Nephron progenitor cell (in vitro differentiated cells): ENCODE measurements at places on chromosomes 16 and 17.

DNA sequence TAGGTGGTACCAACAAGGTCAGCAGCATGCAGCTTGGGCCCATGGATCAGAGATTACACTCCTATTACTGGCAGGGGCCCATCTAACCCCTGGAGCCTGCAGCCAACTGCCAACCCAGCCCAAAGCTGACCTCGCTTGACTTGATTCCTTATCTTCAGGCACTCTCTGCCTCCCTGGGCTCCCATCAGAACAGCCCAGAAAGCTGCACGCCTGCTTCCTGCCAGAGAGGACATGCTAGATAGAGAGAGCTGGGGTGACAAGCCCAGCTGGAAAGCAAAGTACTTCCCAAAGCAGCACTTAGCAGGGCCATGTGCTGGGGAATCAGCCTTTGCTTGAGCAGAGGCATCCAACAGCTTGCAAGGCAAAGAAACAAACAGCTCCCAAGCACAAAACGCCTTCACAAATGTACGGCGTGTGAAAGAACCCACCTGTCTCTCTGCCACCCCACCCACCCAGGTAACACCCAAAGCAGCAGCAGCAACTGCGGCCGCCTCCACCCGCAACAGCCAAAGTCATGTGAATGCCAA lies 74.2 kb upstream of the NLK start:
- DNase-seq, result no peak

- peak; percentile 35 for DNase-seq
These were observed 3.5 kb downstream of the LIMD2 start for GRCh38 chr17:63696381-63696961.

DNA sequence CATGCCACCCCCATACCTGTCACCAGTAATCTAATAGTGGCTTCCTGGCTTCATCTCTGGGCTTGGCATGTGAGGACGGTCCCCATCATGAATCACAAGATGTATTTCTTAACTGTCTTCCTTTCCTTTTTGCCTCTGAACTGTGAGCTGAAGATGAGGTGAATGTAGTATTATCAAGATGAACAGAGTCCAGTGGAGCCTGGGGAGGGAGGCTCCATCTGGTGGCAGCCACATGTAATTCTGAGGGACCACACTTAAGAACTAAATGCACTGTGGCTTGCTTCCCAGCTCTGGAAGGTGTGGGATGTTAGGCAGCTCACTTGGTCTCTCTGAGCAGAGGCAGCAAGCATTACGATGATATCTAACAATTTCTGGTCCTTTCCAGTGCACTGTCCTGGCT lies 354.9 kb upstream of the ASIC2 start:
- peak; percentile 23 for DNase-seq

GRCh38 chr16:77738706-77739558 lies 16.6 kb downstream of the NUDT7 start:
- DNase-seq, result no peak

- no peak for DNase-seq
These were observed 14.2 kb downstream of the RNF112 start for GRCh38 chr17:19424934-19425868.

DNA sequence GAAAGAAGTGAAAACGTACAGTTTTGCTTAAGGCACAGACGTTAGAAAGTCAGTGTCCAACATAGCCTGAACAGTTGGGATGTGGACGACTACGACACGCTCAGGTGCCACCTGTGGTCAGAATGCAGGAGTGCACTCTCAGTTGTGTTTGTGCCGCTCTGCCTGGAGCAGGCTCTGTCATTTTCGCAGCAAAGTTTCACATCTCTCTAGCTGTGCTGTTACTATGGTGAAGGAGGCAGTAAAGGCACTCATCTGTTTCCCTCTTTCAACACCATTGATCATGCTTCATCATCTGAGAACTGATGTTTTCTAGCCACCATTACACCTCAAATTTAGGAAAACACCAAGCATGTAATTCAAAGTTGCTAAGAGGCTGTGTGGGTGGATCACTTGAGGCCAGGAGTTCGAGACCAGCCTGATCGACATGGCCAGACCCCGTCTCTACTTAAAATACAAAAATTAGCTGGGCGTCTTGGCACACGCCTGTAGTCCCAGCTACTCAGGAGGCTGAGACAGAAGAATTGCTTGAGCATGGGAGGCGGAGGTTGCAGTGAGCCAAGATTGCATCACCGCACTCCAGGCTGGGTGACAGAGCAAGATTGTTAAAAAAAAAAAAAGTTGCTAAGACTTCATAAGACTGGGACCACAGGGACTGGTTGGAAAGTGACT lies 44.9 kb upstream of the DNAJA2 start:
- peak; percentile 49 for DNase-seq

- DNase-seq, result no peak
These were observed 82.1 kb downstream of the GAS7 start for GRCh38 chr17:10116267-10116666.

DNA sequence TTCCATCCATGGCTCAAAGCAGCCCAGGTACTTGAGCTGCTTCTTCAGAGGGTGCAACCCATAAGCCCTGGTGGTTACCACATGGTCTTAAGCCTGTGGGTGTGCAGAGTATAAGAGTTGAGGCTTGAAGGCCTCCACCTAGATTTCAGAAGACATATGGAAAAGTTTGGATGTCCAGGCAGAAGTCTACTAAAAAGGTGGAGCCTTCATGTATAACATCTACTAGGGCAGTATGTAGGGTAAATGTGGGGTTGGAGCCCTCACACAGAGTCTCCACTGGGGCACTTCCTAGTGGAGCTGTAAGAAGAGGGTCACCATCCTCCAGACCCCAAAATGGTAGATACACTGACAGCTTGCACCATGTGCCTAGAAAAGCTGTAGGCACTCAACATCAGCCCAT lies 120.9 kb downstream of the HS3ST3A1 start:
- DNase-seq, result no peak

DNA sequence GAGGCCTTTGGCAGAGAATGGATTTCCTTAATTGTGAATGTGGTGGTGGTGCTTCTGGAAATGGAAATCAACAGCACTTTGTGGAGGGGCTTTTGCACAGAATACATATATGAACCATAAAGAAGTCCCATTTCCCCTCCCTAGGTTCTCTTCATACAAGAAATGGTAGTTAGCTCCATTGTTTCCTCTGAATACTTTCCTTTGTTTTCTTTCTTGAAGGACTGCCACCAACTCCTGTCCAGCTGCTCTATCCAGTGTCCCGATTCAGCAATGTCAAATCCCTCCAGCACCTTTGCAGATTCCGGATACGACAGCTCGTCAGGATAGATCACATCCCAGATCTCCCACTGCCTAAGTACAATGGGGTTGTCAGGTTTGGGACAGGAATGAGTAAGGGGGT lies 33.2 kb upstream of the ARHGAP23 start:
- no peak for DNase-seq

DNA sequence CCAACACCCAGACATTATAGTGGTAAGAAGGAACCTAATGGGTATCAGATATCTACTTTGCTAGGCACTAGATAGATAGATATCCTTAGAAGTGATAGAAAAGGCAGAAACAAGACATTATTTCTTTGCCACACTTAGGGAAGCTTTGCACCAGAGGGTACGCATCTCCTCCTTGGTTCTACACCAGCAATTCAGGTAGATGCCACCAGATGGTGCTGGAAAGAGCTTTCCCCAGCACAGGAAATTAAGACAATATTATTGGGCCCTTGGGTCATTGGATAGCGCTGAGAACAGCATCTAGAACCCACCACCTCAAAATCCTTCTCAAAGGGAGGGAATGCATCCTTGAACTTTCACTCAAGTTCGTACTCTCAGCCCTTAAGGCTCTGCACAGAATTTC lies 173.8 kb upstream of the CCL2 start:
- no peak for DNase-seq

DNA sequence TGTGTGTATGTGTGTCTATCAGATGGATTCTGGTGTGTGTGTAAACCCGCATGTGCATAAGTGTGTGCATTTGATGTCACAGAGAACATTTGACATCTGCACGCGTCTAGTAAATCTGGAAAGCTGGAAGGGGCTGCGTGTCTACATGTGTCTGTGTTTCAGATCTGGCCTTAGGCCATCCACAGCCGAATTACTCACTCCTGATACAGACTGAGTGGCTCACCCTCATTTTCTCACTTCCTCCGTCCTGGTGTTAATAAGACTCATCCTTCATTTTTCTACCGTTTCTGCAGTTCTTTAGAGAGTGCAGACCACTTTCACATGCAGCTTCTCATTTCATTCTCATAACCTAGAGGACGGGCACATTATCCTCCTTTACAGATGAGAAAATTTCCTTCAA lies 491.6 kb downstream of the CDH13 start:
- DNase-seq, result no peak

GRCh38 chr16:9092978-9093344 lies 1.5 kb downstream of the HAPSTR1 start:
- peak; percentile 51 for DNase-seq

- no peak for DNase-seq
These were observed 187.4 kb downstream of the C16orf95 start for GRCh38 chr16:87129771-87130170.

- DNase-seq, result no peak
These were observed 15.0 kb downstream of the CCDC47 start for GRCh38 chr17:63758428-63758827.

DNA sequence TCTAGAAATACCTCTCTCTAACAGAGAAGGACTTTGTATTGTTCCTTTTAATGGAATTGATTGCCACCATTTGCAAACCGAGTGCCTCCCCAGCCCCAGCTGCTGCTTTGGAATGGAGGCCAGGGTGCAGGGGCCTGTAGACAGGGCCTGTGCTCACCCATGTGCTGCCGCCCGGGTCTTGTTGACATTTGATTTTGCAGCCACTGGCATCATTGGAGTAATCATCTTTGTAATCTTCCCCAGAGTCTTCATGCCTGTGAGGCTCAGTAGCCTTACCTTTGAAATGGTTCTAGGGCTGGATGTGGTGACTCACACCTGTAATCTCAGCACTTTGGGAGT lies 119.8 kb downstream of the CLEC16A start:
- no peak for DNase-seq

- peak; percentile 48 for DNase-seq
These were observed 881 bp upstream of the LLGL1 start for GRCh38 chr17:18224387-18225120.

GRCh38 chr16:3216263-3216640 lies 18.7 kb downstream of the ZNF200 start:
- no peak for DNase-seq

DNA sequence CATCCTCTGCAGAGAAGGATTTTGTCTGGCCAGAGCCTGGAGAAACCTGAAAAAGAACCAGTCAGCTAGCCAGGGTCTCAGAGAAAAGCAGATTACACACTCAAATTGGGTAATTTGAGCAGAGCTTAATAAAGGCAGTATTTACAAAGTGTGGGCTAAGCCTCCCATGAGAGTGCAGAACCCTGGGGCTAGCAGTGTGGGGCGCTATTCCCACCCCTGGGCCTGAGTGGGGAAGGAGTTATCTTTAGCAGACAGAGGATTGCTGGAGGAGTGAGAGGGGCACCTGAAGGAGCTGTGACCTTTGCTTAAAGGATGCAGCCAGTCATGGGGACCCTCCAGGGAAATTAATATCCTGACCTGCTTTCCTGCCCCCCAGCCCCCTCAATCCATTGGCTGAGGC lies 46.2 kb downstream of the SNX20 start:
- no peak for DNase-seq

- DNase-seq, result no peak
These were observed 11.0 kb upstream of the KRT19 start for GRCh38 chr17:41539071-41539492.

DNA sequence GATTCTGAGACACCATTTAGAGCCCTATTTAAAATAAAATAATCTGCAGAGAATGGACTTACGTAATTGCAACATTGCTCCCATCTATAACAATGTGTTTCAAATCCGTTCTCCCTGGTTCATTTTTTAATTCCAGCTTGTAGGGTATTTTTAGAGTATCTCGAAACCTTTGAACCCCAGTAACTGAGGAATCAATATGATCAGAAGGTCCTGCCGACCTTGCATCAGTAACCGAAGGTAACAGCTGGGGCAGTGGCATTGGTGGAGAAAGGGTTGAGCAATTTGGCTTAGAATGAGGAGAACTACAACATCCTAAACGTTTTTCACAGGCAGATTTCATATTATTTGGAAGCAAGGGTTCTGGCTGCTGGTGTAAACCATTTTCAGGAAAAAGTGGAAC lies 49.3 kb downstream of the N4BP1 start:
- DNase-seq, result no peak

DNA sequence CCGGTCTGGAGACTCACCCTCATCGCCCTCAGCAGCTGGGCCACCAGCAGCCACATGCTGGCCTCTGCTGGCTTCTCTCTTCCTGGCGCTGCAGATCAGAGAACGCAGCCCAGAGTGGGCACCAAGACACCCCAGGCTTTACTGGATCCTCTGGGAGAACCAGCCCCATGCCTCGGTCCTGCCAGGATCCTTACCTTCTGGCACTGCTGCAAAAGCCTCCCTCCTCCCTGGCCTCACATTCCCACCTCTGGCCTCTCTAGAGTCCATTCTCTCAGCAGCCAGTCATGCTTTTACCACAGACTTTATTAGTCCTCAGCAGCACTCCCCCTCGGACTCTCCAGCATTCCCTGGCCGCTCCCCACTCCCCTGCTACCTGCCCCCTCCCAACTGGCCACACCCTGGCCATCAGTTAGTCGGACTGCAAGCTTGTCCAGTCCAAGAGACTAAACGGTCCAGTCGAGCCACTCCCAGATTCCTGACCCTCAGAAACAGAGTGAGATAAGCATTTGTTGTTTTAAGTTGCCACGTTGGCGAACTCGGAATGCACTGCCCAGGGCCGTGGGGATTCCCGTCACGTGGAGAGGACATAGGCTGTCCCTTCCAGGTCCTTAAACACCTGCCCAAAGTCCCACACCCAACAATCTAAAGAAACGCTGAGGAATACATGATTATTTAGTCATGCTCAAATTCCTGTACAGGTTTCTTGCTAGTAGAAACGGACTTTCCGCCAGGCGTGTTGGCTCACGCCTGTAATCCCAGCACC lies 5.9 kb upstream of the SPG7 start:
- DNase-seq, result no peak

GRCh38 chr16:78552106-78552675 lies 452.7 kb downstream of the WWOX start:
- no peak for DNase-seq

- no peak for DNase-seq
These were observed 20.0 kb upstream of the UBE2I start for GRCh38 chr16:1289477-1289866.

DNA sequence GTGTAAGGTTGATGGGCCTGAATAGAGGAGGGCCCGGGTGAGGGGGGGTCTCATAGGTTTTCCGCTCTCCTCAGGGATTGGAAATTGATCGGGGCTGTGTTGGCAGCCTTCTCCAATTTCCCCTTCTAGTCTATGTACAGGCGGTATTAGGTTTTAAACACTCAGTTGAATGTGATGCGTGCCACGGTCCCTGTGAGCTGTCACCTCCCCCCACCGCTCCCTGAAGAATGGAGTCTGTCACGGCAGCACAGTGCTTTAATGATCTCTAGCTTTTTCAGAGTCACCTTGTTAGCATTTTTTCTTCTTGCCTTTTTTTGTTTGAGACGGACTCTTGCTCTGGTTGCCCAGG lies 800 bp downstream of the COX4I1 start:
- DNase-seq, result peak; percentile 23

- DNase-seq, result peak; percentile 20
These were observed 46.3 kb downstream of the VMP1 start for GRCh38 chr17:59753522-59754467.
